ENCODE measurements at places on chromosomes 11 and 22. TPM values are rescaled to one million over a fixed set of nuclear protein-coding genes. Genes with fewer than 3 reads are reported as not detected.

- DNase-seq = no peak
Measured at GRCh38 chr11:60899046-60899936, 7.1 kb downstream of the PRPF19 start.

Gene OR52N4
- polyA plus RNA-seq = not detected

DNA sequence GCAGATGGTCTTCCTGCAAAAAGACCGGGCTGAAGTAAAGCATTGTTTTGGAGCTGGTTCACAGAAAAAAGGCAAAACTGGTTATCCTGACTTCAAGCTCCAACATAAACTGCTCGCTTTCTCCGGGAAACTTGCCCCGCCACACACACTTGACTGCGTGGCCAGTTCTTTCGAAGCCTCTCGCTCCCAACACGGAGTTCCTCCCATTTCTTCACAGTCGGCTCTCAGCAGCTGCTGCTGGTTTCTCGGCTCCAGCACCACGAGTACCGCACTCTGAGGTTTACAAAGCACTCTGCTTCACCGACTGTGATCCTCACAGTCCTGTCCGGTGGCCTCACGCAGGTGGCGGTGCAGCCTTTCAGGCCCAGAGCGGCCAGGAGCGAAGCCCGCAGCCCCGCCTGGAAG is 264 bp downstream of the CHEK1 start:
- no peak for DNase-seq

DNA sequence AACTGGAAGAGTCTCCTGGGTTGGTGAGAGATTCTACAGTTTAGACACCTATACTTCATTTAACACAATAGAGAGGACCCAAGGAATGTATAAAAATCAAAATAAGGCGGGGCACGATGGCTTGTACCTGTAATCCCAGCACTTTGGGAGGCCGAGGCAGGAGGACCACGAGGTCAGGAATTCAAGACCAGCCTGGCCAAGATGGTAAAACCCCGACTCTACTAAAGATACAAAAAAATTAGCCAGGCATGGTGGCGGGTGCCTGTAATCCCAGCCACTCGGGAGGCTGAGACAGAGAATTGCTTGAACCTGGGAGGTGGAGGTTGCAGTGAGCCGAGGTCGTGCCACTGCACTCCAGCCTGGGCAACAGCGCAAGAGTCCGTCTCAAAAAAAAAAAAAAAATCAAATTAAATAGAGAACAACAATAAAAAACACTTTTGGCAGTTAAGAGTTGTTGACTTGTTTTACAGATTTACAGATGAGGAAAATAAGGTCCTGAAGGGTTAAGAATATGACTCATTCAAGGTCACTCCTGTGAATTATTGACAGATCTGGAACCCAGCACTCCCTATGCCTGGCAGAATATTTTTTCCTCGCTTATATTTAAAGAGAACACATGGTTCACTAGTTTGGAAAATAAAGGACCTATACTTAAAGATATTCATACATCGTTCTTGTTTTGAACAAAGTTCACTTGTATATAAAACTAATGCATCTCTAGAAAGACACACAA is 5.2 kb downstream of the LGR4 start:
- no peak for DNase-seq

- DNase-seq = no peak
Measured at GRCh38 chr11:110337570-110338193, 41.3 kb upstream of the RDX start.

Gene MPEG1
- 8.9 TPM for polyA plus RNA-seq

Gene SAA4
- not detected for polyA plus RNA-seq
